ENCODE measurements at places on chromosomes 1 and 21. TPM values are rescaled to one million over a fixed set of nuclear protein-coding genes. Genes with fewer than 3 reads are reported as not detected.

The ABCA4 gene
- total RNA-seq: 3.8 TPM

The OR2L2 gene
- total RNA-seq: not detected

The IGSF3 gene
- 47.0 TPM for total RNA-seq

The PDC gene
- total RNA-seq: not detected

The TIAM1 gene
- 67.8 TPM for total RNA-seq

The TFF1 gene
- not detected for total RNA-seq

The CLDN8 gene
- total RNA-seq: 9.6 TPM

DNA sequence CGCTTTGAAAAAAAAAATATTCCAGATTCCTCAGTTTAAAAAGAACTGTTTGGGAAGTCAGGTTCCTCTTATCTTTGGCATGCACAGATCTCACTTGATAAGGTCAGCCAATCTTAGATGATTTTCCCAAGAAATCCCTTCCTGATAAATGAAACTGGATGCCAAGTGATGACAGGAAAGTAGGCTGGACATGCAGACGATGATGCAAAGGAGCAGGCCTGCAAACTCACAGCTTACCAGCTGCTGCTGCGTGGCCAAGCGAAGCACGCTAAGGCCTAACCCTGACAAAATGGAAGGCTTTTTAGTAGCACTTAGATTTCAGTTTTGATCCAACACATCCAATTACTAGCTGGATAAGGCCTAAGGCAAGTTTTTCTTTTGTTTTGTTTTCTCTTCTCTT is 10.1 kb downstream of the TADA1 start:
- no peak for DNase-seq

DNA sequence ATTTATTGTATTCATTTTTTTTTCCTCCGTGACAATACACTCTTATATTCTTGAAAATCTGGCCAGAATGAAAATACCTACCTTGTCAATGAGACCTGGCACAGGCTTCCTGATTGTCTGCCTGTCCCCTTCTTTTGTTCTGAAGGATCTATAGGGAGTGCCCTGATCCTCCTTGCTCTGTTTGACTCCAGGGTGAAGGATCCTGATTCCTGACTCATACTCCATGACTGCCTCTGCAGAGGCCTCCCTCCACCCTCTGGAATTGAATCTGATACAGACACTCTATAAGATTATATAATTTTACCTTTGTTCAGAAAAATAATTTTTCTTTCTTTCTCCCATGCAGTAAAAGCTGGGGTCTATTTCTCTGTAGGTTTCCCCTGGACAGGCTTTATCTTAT is 116.2 kb downstream of the HMCN1 start:
- DNase-seq: no peak

GRCh38 chr1:180849031-180849775 is 63.5 kb upstream of the KIAA1614 start:
- DNase-seq: no peak

DNA sequence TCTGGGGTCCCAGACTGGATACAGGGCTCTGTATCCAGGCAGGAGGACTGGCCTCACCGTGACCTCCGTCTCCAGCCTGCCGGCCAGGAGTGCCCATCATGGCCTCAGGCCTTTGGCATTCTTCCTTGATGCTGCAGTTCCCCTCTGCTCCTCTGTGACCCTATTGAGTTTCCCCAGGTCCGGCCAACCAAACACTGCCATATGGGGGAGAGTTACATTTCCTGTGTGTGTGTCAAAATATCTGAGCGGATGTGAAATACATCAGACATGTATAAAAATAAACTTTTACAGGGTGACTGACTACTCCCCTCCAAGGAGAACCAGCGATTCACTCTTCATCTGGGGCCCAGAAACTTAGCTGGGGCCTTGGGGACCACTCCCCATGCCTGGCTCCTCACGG is 10.2 kb upstream of the UBL4B start:
- DNase-seq: no peak

- no peak for DNase-seq
Measured at GRCh38 chr1:229671310-229671709, 45.3 kb downstream of the URB2 start.

GRCh38 chr1:54498383-54499096 is 49.5 kb upstream of the ACOT11 start:
- DNase-seq: no peak

GRCh38 chr1:246151796-246152434 is 355.2 kb downstream of the SMYD3 start:
- no peak for DNase-seq

DNA sequence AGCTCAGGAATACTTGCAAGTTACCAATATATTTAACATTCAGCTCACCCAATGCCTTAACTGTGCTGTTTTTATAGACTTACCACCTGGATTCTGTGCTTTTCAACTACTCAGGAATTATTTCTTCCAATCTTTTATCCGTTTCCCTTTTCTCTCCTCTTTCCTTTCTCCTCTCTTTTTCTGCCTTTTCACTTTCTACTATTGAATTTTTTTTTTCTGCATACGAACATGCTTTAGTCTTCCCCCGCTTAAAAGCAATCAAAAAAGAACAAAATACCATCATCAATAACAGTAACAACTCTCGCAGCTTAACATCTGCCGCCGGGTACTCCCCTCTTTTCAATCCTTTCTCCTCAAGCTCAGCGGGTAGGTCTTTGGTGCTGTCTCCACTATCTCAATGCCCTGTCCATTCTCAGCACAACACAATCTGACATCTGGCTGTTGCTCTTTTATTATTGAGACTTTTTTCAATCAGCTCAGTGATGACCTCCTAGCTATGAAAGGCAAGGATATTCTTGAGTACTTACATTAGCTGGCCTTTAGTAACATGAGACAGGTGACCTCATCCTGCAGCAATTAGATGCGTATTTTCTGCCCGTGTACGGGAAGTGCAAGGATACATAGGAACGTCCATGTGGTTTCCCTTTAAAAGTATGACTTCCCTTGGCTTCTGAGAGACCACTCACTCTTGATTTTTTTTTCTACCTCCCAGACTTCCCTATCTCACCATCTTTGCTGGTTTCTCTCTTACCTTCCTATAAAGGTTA is 40.2 kb upstream of the SIPA1L2 start:
- DNase-seq: no peak

DNA sequence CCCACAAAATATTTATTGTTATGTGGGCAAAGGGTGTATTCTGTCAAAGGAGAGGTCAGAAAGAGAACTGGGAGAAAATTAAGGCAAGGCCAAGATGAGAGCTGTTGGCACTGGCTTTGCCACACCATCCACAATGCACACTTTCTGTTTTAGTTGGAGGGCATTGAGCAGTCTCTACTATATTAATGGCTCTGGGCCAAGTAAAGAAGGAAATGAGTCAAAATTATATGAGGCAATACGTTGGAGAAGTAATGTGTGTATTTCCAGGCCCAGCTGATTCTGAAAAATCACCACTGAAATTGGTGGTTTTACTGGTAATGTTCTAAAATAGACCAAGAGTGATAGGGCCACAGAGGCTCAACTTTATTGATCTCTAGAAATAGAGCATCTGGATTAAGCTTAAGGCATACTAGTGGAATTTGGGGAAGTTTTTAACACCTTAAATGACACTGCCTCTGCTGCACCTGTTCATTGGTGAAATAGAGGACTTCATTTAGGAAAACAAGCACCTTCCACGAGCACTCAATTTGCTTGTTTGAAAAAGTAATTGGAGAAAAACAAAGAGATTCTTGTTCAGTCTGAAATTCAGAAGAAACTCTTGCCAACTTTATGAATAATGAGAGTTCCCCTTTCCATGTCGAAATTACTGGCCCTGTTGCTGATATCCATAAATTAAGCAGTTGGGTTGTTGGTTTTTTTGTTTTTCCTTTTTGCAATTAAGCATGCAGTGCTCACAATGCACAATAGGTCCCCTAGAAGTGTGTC is 424.9 kb downstream of the ADGRL2 start:
- peak; percentile 17 for DNase-seq

DNA sequence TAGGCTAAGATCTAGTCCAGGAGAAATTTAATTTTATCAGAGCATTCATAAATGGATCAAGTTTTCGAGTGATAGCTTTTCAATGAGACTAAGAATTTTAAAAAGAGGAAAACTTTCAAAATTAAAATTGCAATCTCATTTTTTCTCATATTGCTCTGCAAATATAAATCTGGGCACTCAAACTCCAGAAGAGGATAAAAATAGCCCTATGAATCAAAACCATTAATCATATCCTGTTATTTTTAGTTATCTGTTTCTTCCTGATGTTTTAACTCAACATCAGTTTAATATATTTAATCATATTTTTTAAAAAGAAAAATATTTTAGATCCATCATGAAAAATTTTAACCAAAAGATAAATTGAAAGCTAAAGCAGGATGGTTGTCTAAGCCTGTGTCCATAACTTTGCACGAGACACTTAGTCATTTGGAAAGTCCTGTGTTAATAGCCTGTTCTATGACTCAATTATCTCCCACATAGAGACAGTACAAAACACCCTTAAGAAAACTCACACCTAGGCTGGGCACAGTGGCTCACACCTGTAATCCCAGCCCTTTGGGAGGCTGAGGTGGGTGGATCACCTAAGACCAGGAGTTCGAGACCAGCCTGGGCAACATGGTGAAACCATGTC is 17.1 kb upstream of the PRRC2C start:
- no peak for DNase-seq

- DNase-seq: peak; percentile 72
Measured at GRCh38 chr1:235160383-235160956, 580 bp downstream of the RBM34 start.

DNA sequence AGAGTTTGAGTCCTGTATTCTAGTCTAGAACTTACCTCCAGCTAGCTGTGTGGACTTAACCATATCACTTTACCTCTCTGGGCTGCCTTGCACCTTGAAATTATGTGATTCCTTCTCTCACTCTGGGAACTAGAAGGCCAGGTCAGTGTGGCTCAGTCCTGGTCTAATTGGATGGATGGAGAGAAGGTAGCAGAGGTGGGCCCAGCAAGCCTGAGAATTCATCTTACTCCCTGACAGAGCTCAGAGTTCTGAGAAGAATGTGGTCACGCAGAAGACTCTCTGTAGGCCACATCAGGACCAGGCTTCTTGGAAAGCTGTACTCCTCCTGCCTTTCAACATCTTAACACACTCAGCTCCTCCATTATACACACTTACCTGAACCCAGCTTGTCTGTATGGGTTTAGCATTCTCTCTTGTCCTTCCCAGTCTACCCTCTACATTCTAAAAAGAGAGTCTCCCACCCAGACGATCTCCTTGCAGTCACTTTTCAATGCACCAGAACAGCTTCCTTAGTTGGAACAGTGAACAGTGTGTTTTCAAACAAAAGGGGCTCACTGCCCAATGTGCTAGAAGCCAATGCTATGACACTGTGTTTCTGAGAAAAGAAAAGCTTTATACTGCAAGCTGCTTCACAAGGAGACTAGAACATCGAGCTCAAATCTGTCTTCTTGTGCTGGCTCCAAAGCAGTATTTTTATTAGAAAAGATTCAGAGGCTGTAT is 60.5 kb downstream of the CAPN9 start:
- DNase-seq: peak; percentile 94

DNA sequence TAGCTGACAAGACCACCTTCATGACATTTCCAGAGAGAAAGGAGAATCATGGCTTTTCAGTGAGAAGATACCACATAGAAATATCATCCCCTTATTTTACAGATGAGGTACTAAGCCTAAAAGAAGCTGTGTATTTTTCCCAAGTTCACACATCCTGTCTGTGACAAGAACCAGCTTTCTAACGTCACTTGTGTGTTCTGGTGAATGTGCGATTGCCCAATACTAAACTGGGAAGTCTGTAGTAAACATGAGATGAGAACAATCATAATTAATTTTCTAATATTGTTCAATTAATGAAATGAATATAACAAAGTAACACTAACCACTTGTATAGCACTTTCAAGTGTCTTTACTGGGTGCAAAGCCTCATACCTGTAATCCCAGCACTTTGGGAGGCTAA is 46.0 kb downstream of the PTGER3 start:
- DNase-seq: no peak

GRCh38 chr1:46072975-46073374 is 59.5 kb downstream of the PIK3R3 start:
- no peak for DNase-seq

- no peak for DNase-seq
Measured at GRCh38 chr1:17248781-17249180, at the start of gene PADI3. Gene PADI3, plus strand, starts transcription at chr1:17249098. Its CDS starts 40 bp downstream, at chr1:17249138.

DNA sequence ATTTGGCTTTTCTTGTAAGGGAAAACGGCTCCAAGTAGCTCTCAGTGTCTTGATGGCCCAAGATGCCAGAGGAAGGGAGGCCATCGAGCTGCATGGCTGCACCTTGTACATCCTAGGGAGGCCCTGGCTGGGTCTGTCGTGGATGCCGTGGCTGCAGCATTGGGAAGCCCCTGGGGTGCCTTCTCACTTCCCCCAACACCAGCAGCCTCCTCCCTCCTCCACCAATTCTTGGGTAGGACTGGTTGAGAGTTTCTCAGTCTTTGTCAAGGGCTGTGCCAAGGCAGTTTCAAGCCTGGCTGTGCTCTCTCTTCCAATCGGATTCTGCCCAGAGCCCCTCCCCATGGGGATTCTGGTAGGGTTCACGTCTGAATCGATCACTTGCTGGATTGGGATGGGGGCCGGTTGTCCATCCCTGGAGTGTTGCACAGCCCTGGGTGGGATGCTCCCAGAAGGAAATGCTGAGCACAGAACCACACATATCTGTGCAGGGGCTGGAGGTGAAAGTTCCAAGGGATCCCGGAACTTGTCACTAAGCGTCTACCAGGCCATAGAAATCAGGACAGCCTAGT is 14.0 kb upstream of the SPSB1 start:
- DNase-seq: no peak

- no peak for DNase-seq
Measured at GRCh38 chr21:45607021-45607908, 36.3 kb upstream of the PCBP3 start.

GRCh38 chr1:21610027-21610426 is 59.1 kb downstream of the RAP1GAP start:
- DNase-seq: no peak

DNA sequence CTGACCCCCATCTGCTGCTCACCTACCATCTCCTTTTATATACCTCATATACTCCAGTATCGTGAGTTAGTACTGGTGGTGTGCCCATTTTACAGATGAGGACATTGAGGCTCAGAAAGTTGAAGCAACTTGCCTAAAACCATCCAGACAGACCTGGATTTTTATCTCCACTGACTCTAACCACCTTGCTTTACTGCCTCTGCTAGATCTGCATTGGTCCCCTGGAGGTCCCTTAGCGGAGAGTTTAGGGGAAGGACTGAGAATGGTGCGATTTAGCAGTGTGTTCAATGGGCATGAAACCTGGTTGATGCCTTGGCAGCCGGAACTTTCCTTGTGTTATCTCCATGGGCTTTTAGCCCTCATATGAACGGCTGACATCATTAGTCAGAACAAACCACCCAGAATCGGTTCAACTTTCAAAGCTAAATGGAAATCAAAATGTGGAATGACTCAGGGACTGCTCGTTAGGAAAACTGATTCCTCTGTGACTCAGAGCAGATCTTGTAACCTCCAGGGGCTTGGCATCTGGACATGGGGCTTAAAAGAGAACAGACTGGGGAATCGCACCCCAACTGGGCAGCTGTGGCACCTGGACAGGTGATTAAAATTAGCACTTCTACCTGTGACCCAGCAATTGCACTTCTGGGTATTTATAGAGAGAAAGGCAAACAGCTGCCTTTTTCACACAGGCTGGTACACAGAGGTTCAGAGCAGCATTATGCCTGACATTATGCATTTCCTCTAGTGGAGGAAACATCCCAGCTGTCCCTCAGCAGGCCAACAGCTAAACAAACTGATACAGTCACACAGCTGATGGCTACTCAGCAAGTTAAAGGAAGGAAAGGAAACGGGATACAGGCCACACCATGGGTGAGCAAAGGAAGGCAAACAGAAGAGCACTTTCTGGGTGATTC is 25.3 kb downstream of the TMEM51 start:
- DNase-seq: peak; percentile 23

All from skin of body (tissue), 3 donors.